Activated T-helper 1 cell treated with anti-CD3 and anti-CD28 coated beads, Interleukin-12 subunit alpha, Interleukin-12 subunit beta, Interleukin-2, Interleukin-4 antibody, amounts not matched to agents 30 ng/mL and 10 ng/mL and 1 ng/mL, durations not matched to agents 14 hours and 24 hours and 36 hours (primary cell): ENCODE measurements at places on chromosomes 5 and 9. TPM values are rescaled to one million over a fixed set of nuclear protein-coding genes. Genes with fewer than 3 reads are reported as not detected.
A peak's percentile ranks its signal among the peaks of the same experiment; 100 is the strongest.

- no peak overlapping the region for H3K4me3 ChIP-seq
- no peak overlapping the region for H3K27ac ChIP-seq
- H3K4me1 ChIP-seq, result no peaks in the 10 kb centered on the region
- no peak for DNase-seq
- H3K36me3 ChIP-seq, result no peaks in the 10 kb centered on the region
Measured at GRCh38 chr5:148912714-148913398, 86.4 kb downstream of the ADRB2 start.

EPB41L4A gene
- not detected in 2 replicates for total RNA-seq

- no peak overlapping the region for H3K4me3 ChIP-seq
- no peaks in the 10 kb centered on the region for H3K4me1 ChIP-seq
- no peak overlapping the region for H3K27ac ChIP-seq
- no peak for DNase-seq
Measured at GRCh38 chr9:114446036-114446435, 58.3 kb upstream of the AKNA start.

TAF11L10 gene
- not detected in 2 replicates for total RNA-seq

- DNase-seq, result peak; percentile 94
- H3K4me3 ChIP-seq, result peak overlapping the region; percentile 94
- peak overlapping the region; percentile 96 for H3K27ac ChIP-seq
- H3K27me3 ChIP-seq, result peaks cover 8% of the 10 kb centered on the region
- H3K36me3 ChIP-seq, result peaks cover 3% of the 10 kb centered on the region
Measured at GRCh38 chr5:181191526-181192336, 13.3 kb downstream of the TRIM7 start.

SMC2 gene
- total RNA-seq, result 51.9 and 52.5 TPM in 2 replicates

DNA sequence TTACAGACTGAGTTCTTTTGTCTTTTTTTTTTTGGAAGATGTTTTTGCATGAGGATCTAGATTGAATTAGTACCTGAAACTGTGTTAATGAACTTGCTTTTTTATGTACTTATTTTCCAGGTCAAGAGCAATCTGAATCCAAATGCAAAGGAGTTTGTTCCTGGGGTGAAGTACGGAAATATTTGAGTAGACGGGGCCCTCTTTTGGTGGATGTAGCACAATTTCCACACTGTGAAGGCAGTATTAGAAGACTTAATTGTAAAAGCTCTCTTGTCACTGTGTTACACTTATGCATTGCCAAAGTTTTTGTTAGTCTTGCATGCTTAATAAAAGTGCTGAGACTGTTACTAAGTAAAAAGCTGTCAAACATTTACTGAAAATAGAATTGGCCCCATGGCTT is 14.5 kb downstream of the SLC23A1 start:
- H3K4me1 ChIP-seq, result peaks cover 16% of the 10 kb centered on the region
- H3K27ac ChIP-seq, result no peak overlapping the region
- H3K27me3 ChIP-seq, result no peaks in the 10 kb centered on the region
- peaks cover 47% of the 10 kb centered on the region for H3K36me3 ChIP-seq
- H3K4me3 ChIP-seq, result no peak overlapping the region

DNA sequence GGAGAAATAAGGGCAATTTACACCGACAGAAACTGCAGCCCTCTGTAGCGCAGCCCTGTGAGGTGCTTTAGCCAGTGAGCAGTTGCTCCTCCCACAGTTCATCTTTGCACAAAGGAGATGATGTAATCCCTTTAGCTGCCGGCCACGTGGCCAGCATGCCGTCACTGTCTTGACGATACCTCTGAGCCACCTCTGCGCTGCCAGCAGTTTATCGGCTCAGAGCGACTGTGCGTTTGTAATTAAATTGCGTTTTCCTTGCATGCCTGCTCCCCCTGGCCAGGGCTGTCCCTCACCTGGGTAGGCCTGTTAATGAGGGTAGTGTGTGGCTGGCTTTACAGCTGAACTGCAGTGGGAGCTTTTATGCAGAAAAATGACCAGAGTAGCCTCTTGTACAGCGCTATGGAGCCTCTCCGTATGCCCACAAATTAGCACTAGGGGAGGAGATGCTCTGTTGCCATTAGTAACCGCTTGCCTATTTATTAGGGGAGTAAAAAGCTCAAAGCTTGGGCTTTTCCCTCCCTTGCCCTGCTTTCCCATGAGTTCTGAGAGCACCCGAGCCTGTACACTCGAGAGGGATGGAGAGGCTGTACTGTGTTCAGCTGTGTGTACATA is 107.0 kb downstream of the TRIO start:
- H3K27ac ChIP-seq, result no peak overlapping the region
- H3K4me3 ChIP-seq, result no peak overlapping the region
- no peaks in the 10 kb centered on the region for H3K27me3 ChIP-seq

DNA sequence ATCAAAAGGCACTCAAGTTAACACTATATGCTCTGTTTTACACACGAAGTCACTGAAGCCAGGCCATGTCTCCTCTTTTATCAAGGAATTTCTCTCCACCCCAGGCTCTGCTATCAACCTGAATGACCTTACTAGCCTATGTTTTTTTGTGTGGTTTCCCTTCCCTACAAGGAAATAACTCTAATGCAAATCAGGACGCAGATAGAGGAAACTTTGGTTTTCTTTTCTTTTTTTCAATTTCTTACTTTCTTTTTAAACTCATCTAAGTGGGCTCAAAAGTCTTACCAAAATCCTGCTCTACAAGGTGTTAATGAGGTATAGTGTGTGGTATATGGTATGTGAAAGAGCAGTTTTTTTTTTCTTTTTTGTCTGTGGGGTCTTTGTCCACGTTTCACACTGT is 5.5 kb upstream of the SLC46A2 start:
- H3K36me3 ChIP-seq, result no peaks in the 10 kb centered on the region
- H3K27ac ChIP-seq, result no peak overlapping the region
- no peak overlapping the region for H3K4me3 ChIP-seq
- no peak for DNase-seq
- peaks cover 39% of the 10 kb centered on the region for H3K27me3 ChIP-seq

- H3K4me3 ChIP-seq, result peak overlapping the region; percentile 98
- no peak for DNase-seq
- H3K4me1 ChIP-seq, result peaks cover 55% of the 10 kb centered on the region
- H3K36me3 ChIP-seq, result peaks cover 38% of the 10 kb centered on the region
Measured at GRCh38 chr9:92291577-92291976, 1.9 kb downstream of the IARS1 start.

- H3K27me3 ChIP-seq, result peaks cover 9% of the 10 kb centered on the region
- no peaks in the 10 kb centered on the region for H3K4me1 ChIP-seq
- H3K4me3 ChIP-seq, result no peak overlapping the region
- no peak for DNase-seq
- no peak overlapping the region for H3K27ac ChIP-seq
Measured at GRCh38 chr9:96665789-96666188, 10.7 kb upstream of the PRXL2C start.

- H3K27ac ChIP-seq, result no peak overlapping the region
- no peak for DNase-seq
- H3K4me1 ChIP-seq, result no peaks in the 10 kb centered on the region
- H3K4me3 ChIP-seq, result no peak overlapping the region
Measured at GRCh38 chr5:169290895-169291294, 10.0 kb downstream of the SLIT3 start.

GBA2 gene
- 54.7 and 58.4 TPM in 2 replicates for total RNA-seq

DNA sequence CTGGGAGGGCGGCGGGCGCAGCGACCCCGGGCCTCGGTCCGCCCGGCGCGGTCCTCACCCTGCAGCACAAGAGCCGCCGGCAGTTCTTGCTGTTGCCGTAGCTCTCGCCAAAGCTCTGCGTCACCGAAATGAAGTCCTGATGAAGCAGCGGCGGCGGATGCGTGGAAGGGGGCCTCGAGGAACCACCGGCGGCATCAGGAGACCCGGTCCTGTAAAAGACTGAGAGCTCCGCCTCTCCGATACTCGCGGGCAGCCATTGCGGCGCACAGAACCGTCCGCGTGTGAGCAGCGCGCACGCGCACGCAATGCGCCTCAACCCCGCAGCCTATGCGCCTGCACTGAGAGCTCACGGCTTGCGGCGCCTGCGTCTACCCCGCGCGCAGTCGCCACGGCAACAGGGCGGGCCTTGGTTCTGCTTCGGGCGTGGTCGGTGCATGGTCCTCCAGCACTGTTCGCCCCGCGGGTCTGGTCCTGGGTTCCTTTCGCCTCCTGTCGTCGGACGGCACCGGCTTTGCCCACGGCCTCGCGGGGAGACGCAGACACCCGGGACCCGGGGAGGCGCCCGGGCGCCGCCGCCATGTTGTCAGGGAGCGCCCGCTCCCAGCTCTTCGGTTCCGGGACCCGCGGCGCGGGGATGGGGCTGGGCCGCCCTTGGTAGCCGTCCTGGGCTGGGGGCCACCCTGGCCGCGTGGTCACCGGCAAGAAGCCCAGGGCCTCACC is 9.3 kb upstream of the GRIN1 start:
- H3K4me1 ChIP-seq, result peaks cover 24% of the 10 kb centered on the region
- peaks cover 5% of the 10 kb centered on the region for H3K27me3 ChIP-seq
- peak overlapping the region; percentile 90 for H3K4me3 ChIP-seq
- peak overlapping the region; percentile 79 for H3K27ac ChIP-seq

DNA sequence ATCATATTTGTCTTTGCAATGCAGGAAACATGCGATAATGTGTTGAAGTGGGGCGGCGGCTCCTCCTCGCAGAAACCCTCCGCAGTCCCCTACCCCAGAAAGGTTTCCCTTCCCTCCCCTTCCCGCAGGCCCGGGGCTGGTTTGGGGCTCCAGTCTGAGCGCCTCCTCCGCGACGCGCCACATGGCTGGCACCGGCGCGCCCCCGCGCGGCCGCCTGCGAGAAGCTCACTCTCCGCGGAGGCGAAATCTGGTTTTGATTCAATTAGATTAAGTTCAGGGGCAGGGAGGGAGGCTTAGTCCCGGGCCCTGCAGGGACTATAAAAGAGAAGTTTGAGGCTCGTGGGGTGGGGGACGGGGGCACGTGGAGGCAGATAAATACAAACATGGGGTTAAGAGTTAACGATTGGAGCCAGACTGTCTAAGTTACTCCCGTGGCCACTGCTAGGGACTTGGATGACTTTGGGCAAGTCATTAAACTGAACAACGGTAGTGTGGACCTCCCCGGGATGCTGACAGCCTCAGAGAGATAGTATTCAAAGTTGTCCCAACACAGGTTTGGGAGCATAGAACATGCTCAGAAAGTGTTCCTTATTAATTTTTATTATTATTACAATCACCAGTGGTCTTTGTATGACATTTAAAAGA is 69.4 kb downstream of the MSX2 start:
- H3K27ac ChIP-seq, result no peak overlapping the region
- DNase-seq, result peak; percentile 26
- H3K27me3 ChIP-seq, result peaks cover 4% of the 10 kb centered on the region
- H3K4me1 ChIP-seq, result peaks cover 8% of the 10 kb centered on the region
- H3K36me3 ChIP-seq, result no peaks in the 10 kb centered on the region

- no peak for DNase-seq
- peaks cover 16% of the 10 kb centered on the region for H3K36me3 ChIP-seq
- peak overlapping the region; percentile 83 for H3K27ac ChIP-seq
- peaks cover 34% of the 10 kb centered on the region for H3K4me1 ChIP-seq
- no peaks in the 10 kb centered on the region for H3K27me3 ChIP-seq
- peak overlapping the region; percentile 89 for H3K4me3 ChIP-seq
Measured at GRCh38 chr9:111662576-111663300, 1.3 kb downstream of the GNG10 start.

DNA sequence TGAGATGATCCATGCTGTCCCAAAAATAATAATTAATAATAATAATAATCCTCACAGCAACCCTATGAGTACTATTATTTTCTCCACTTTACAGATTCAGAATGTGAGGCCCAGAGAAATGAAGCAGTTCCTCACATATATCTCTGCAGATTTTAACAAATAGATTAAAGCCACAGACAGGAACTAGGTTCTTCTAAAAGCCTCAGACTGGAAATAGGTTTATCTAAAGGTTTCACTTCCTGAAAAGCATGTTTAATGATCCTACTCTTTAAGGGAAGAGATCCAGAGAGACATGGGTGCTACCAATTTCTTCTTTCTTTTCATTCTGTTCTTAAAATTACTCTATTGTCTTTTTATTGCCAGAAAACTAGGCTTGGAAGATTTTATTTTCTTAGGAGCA is 1079.4 kb upstream of the COX7C start:
- H3K4me3 ChIP-seq, result no peak overlapping the region
- no peaks in the 10 kb centered on the region for H3K27me3 ChIP-seq
- no peak overlapping the region for H3K27ac ChIP-seq
- H3K4me1 ChIP-seq, result no peaks in the 10 kb centered on the region
- H3K36me3 ChIP-seq, result no peaks in the 10 kb centered on the region
- DNase-seq, result no peak

- no peaks in the 10 kb centered on the region for H3K4me1 ChIP-seq
- H3K4me3 ChIP-seq, result no peak overlapping the region
- DNase-seq, result no peak
- H3K27ac ChIP-seq, result no peak overlapping the region
Measured at GRCh38 chr5:174234388-174234787, 188.9 kb downstream of the NSG2 start.

MLANA gene
- total RNA-seq, result not detected in 2 replicates

- peak within 1 kb of the TSS; percentile 82 for H3K27ac ChIP-seq
- peak within 1 kb of the TSS; percentile 87 for H3K4me3 ChIP-seq
- DNase-seq, result peak; percentile 93
- no peaks in the 10 kb centered on the region for H3K36me3 ChIP-seq
- H3K4me1 ChIP-seq, result peaks cover 25% of the 10 kb centered on the region
Measured at GRCh38 chr9:135961277-135961715, at the start of gene UBAC1. UBAC1 (minus strand) TSS chr9:135961373; CDS start chr9:135961162, 211 bp downstream.

DNA sequence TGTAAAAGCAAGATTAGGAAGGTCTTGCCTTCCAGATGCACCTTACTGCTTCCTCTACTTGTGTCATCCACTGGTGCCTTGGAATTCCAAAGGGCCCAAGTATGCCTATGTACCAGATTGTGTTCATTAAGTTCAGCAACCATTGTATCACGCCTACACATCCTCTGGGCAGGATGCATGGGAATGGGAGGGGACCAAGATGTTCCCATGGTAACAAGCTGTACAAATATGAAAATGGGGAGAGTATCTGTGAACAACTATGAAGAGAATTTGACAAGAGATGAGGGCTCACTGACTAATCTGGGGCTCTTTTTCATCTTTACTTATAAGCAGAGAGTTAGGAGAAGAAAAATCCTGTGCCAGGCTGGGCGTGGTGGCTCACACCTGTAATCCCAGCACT is 137.8 kb upstream of the MAP1B start:
- no peak overlapping the region for H3K27ac ChIP-seq
- H3K27me3 ChIP-seq, result peaks cover 3% of the 10 kb centered on the region
- no peak for DNase-seq
- H3K4me1 ChIP-seq, result no peaks in the 10 kb centered on the region
- H3K4me3 ChIP-seq, result no peak overlapping the region

- no peaks in the 10 kb centered on the region for H3K36me3 ChIP-seq
- no peaks in the 10 kb centered on the region for H3K4me1 ChIP-seq
- H3K4me3 ChIP-seq, result no peak overlapping the region
- no peak for DNase-seq
Measured at GRCh38 chr5:76145945-76146344, 62.8 kb downstream of the SV2C start.

GRCh38 chr9:22413884-22414283 is 32.7 kb upstream of the DMRTA1 start:
- H3K4me1 ChIP-seq, result no peaks in the 10 kb centered on the region
- H3K27me3 ChIP-seq, result no peaks in the 10 kb centered on the region
- no peak overlapping the region for H3K4me3 ChIP-seq
- no peaks in the 10 kb centered on the region for H3K36me3 ChIP-seq

- H3K27me3 ChIP-seq, result no peaks in the 10 kb centered on the region
- H3K4me3 ChIP-seq, result no peak overlapping the region
- H3K27ac ChIP-seq, result no peak overlapping the region
- no peaks in the 10 kb centered on the region for H3K4me1 ChIP-seq
- H3K36me3 ChIP-seq, result no peaks in the 10 kb centered on the region
- DNase-seq, result no peak
Measured at GRCh38 chr5:125277494-125278154, 531.2 kb upstream of the ZNF608 start.

QRFP gene
- total RNA-seq, result not detected in 2 replicates
